ENCODE measurements at places on chromosomes 2 and 18. TPM values are rescaled to one million over a fixed set of nuclear protein-coding genes. Genes with fewer than 3 reads are reported as not detected.

- DNase-seq = no peak
Observed at GRCh38 chr18:70366670-70367069, 77.8 kb downstream of the SOCS6 start.

DNA sequence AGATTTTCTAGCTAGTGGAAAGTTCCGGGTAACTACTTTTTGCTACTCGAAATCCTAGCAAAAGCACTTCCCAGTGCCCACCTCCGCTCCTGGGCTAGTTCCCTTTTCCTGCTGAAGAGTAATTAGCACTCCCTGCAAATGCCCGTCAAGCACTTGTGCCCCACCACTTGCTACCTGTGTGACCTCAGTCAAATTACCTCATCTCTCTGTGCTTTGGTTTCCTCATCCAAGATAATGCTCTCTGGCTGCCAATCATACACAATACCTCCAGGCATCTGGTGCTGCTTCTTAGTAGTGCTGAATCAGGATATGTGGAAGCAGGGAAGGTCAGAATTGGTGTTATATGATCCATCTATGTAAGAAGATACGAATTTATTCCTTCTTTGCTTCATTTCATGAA lies 102.1 kb upstream of the CDCA7 start:
- no peak for DNase-seq

DNA sequence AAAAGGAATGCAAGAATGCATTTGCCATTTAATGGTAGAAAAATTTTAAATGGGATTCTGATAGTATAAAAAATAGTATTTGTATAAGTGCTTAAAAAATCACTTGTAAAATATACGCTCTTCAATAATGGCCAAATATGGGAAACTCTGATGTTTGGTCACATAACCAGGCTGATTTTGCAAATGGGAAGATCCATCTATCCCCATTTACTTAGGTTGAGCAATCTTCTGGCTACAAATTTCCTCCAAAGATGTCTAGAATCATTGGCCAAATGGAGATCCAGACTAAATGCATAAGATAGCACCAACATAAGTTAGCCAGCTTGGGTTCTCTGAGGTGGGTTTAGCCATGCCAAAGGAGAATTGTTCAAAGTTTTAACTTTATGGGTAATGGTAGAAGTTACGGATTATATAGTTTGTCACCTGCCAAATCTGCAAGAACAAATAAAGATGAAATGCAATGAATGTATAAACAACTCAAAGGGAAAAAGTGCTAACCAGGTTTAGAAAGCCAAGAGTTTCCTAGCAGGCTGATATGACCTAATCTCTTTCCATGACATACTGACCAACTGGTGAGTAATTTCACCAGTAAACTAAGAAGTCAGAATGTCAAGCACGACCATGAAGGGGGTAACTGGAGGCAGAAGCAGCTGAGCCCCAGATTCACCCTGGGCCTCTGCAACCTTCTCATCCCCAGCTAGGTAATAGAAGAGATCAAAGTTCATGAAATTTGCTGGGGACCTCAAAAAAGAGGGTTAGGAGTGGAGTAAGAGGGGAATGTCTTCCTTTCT lies 10.0 kb downstream of the RHOB start:
- no peak for DNase-seq

GRCh38 chr2:70496819-70497218 lies 56.8 kb downstream of the TGFA start:
- DNase-seq = no peak

- no peak for DNase-seq
Observed at GRCh38 chr2:118498943-118499342, 348.5 kb downstream of the EN1 start.

FSHR gene
- total RNA-seq = not detected

POLE4 gene
- 46.5 TPM for total RNA-seq
